ENCODE measurements at places on chromosomes 13 and 19.

DNA sequence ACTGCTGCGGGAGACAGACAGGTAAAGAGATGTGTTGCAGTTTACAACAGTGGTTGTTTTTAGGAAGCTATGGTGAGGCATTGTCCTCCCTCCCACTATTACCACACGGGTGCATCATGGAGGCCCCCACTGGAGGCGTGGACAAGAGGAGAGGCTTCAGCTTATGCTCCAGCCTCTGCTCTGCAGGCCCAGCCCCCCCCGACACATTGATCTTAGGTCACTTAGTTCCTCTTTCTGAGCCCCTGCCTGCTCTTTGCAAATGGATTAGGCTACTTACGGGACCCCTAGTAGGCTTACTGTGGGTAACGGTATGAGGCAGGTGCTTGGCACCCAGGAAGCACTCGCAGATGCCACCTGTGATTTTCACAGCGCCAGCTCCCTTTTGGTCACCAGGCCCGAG is 123.9 kb downstream of the SLC7A1 start:
- no peak for DNase-seq

DNA sequence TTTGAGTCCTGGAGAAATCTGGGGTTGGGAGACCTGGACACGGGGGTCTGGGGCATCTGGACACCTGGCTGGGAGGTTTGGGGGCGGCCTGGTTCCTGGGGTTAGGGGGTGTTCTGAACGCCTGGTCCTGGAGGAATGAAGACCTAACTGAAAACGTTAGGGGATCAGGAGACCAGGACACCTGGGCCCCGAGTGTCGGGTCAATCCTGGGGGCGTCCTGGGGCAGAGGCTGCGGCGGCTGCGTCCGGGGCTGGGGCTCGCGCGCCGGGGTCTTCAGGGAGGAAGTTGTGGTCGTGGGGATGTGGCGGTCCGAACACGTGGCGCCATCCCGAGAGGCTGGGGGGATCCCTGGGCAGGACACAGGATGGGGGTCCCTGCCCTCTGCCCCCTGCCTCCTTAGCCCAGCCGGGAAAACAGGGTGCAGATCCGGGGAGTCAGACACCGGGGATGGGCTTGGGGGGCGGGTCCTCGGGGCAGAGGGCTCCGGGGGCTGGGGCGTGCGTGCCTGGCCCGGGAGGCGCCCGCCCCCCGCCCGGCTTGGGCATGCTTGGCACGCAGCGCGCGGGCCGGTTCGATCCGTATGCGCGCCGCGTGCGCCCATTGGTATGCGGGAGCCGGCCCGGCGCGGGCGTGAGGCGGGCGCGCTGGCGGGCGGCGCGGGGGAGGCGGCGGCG is 632 bp downstream of the NPAS1 start:
- no peak for DNase-seq

DNA sequence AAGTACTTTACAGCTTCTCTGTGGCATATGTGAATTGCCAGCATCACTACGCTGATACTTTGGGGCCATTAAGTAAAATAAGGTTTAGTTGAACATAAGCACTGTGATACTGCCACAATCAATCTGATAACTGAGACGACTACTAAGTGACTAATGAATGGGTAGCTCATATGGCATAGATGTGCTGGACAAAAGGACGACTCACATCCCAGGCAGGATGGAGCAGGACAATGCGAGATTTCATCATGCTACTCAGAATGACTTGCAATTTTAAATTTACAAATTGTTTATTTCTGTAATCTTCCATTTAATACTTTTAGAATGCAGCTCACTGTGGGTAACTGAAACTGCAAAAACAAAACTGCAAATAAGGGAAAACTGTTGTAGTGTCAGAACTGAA is 13.6 kb downstream of the CCDC122 start:
- no peak for DNase-seq

DNA sequence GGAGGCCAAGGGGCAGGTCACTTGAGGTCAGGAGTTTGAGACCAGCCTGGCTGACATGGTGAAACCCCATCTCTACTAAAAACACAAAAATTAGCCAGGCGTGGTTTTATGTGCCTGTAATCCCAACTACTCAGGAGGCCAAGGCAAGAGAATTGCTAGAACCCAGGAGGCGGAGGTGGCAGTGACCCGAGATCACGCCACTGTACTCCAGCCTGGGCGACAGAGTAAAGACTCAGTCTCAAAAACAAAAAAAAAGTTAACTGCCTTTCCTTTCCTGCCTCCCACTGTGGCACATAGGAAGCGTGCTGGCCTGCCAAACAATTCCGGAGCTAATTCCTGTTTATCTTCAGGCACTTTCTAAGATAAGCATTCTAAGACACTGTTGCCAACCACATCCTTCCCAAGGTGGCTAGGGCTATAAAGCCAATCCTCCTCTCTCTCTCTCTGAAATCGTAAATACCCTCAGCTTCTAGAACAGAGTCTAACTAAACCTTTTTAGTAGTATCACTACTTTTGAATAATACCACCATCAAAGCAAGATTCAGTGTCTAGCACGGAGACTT is 21.6 kb downstream of the SLC25A30 start:
- no peak for DNase-seq

DNA sequence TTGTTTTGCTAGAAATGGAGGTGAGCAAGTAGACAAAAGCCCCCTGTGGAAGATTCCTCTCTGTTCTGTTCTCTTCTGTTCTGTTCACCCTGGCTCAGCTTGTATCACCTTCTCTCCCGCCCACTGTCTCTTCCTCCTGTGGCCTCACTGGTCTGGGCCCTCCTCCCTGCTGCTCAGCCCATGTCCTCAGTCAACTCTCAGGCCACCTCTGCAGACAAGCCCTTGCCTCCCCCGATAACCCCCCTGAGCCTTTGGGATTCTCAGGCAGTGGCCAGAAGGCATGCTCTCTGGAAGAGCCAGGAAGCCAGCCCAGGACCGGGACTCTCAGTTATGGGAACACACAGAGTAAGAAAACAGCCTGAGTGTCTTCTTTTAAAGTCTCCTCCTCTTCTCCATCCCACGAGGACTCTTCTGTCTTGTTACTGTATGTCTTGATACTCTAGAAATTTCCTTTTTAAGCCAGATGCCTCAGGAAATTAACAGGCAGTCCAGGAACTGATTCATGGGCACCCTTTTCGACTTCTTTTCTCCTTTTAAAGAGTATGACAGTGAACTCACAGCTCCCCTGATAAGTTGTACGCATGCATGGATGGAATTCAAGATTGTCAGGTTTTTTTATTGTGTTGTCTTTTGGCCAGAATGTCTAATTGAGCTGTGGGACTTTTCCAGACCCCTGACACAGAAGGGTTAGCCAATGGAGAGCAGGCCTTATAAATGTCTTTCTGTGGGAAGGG is 33.7 kb downstream of the SHISA2 start:
- DNase-seq = no peak

- no peak for DNase-seq
Measured at GRCh38 chr13:20351281-20352022, 119.3 kb upstream of the GJB6 start.

DNA sequence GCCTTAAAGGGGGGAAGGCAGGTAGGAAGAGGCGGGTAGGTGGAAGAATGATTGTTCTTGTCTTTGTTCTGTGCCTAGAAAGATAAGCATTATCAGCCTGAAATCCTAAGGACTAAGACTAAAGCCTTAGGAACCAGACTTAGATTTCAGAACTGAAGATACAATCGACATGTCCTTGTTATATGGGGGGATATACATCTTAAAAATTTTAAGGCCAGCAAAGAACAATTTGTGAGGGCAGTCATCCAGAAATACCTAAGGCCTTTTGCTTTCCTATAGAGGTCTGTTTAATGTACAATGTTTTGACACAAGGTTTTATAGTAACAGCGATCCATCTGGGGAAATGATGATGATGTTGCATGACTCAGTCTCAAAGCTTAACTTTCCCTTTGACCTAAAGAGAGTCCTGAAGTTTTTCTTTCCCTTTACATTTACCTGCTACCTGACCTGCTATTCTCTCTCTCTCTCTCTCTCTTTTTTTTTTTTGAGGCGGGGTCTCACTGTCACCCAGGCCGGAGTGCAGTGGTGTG is 20.2 kb upstream of the CEACAM6 start:
- DNase-seq = no peak

DNA sequence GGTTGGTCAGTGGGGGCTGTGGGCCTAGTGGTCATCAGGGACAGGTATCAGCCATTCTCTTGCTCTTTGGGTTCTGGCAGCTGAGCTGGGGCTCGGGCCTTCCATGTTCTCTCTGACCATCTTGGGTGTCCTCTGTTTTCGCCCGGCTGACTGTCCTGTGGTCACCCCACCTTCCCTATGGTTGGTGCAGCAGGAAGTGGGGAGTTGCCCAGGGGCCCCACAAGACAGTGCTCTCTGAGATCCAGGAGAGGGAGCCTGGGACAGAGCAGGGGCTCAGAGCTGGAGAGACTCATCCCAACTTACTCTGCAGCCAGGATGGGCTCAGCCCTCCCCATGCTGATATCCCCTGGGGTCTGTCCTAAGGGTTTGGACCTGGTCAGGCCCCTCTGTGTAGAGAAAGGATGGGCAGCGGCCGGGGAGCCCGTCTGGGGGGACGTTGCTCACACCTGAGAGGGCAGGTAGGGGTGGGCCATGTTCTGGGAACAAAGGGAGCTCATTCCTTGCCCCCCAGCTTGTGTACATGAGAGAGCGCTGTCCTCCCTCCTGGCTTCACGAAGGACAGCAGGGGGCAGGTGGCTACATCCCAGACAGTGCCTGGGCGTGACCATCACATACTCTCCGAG is 937 bp upstream of the CEACAM8 start:
- no peak for DNase-seq

DNA sequence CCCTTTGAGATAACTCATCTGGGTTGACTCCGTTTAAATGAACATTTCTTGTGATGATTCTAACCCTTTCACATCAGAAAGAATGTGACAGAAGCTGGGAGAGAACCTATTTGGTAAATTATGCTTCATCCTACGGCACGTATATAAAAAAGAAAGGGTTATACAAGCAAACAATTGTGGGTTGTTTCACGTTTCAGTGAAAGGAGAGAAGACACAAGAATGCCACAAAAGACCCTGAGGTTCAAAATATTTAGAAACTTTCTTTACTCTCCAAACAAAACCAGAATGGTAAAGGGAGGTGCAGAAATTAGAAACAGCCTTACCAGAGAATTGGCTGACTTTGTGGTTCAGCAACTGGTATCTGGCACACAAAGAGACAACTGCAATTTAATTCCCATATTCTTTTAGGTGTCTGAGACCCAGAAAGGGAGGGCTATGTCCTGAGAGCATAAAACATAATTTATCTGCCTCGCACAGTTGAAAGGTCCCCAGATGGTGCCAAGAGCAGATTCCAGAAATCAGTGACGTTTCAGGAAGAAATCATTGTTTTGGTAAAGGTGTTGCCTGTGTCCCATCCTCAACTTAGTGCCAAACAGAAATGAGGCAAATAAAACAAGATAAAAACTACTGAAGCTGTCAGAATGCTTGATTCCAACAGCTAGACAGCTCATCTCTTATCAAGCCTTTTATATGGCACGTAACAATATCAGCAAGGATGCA is 361.4 kb downstream of the EFNB2 start:
- no peak for DNase-seq

- DNase-seq = no peak
Measured at GRCh38 chr13:42027286-42027685, 21.2 kb upstream of the DGKH start.

DNA sequence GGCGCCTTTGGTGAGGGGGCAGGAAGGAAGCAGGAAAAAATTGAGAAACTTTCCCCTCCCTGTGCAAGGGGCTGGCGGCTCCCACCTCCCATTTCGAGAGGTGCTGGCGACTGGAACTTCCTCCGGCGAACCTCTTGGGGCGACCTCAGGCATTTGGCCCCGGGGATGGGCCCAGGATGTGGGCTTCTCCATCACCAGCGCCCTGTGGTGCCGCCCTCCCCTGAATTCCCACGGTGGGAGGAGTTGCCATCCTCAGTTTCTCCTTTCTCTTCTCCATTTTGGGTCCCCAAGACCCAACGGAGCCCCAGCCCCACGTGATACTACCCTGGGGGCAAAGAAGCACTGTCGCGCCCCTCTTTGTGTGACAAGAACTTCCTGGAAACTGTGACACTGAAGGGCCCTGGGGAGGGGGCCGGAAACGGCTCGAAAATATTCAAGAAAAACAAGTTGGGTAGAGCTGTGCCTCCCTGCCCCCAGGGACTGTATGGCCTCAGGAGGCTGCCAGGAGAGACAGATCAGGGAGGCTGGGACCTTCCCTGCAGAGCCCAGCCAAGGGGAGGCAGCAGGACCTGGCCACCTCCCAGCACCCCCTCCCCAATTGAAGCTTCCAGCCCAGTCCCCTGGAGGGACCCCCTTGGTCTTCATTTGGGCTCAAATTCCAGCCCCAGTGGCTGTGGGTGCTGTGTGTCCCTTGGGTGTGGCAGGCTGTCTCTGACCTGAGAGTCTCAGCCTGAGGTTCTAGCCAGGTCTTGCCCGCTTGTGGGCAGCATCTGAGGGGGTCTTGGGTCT is 16.2 kb upstream of the AP1M2 start:
- peak; percentile 35 for DNase-seq

DNA sequence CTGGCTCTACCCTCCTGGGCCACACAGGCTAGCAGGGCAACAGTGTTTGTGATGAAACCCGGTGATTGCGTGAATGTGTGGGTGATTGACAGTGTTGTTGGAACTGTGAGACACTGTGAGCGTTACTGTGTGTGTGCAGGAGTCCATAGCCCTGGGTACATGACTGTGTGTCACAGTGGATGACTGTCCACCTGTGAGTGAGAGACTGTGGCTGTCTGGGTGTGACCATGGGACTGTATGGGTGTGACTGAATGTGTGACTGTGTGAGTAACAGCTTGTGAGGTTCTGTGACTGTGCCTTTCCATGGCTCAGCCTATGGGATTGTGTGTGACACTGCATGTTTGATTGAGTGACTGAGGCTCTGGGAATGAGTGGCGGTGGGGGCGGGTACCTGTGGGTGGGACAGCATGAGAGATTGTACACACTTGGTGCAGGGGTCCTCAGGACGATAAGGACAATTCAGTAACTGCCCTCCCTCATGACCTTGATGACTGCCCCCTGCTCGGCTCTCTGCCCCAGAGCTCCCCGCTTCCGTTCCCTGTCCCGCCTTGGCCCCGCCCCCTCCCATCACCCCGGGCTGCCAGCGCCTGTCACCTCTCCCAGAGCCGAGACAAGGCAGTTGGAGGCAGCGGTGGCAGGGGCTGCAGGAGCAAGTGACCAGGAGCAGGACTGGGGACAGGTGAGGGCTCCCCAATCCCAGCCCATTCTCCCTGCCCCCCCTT is at the start of gene GIPR:
TSS of gene GIPR (plus strand) at position 602 of the 722 bp plus-strand sequence. CDS start 1,300 bp downstream, outside the sequence.
- DNase-seq = no peak

DNA sequence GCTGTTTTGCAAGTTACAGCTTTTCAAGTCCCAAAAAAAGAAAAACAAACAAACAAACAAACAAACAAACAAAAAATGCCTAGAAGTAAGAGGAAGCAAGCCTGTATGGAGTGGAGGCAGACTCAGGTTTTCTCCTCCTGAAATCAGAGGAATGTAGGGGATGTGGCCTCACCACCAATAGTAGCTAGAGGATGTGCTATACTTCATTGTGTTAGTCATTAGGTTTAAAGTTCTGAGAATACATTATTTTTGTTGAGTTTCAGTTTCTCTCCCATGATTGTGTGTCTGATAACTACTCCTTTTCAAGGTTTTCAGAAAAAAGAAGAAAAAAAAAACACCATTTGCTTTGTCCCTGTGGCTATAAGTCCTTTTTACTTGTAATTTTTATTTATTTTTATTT is 524.5 kb downstream of the GPC6 start:
- DNase-seq = no peak

All from GM12891 (cell line).